NCI-H82 (cell line): ENCODE measurements at places on chromosomes 16 and 17.

GRCh38 chr17:48747445-48748363 is 19.2 kb upstream of the HOXB13 start:
- no peak for DNase-seq

DNA sequence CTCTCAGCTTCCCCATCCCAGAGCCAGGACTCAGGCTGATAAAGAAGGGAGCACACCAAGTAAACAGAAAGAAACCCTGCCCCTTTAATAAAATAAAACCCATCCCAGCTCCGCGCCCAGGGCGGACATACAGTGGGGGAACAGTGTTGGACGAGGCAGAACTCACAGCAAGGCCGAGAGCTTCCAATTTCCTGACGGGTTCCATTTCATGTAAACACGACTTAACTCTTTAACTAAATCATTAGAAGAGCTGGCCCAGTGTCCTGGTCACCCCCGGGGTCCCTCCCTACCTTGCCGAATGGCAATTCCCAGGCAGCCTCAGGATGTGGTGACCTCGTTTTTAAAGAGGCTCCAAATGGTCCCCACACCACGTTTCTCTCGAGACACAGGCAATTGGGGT is 340.7 kb downstream of the FOXL1 start:
- DNase-seq, result no peak

DNA sequence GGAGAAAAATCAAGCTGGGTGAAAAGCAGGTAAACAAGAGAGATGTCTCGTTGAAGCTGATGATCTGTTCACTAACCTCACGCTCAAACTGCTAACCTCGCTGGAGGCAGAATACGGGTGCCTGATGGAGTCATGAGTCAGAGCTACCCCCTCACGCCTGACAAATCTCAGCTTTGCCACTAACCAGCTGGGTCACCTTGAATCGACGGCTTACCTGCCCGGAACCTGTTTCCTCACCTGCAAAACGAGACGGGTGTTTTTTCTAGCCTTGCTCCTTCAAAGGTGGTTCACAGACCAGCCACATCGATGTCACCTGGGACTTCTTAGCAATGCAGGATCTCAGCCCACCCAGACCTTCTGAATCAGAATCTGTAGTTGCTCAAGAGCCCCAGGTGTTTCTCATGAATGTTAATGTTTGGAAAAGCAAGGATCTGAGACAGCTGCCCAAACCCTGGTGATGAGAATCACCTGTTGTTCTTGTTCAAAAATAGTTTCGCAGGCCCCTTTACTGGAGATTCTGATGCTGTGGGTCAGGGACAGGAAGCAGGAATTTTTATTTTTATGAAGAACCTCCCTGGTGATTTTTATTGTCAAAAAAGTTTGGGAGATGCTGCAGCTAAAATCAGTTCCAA is 56.9 kb downstream of the MARCHF10 start:
- no peak for DNase-seq

- DNase-seq, result no peak
Measured at GRCh38 chr16:76676356-76676755, 399.2 kb downstream of the CNTNAP4 start.

DNA sequence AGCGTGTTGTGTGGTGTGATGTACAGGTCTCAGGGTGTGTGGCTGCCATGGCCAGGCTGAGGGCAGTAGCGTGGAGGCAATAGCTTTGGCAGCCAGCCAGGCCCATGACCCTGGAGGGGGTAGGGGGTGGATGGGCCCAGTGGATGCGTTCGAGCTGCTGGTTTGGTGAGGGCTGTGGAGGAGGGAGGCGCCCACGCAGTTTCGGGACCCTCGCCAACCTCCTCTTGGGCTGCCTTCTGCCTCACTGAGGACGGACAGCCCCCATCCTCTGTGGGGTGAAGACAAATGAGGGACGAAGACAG is 238.6 kb upstream of the GSE1 start:
- no peak for DNase-seq

GRCh38 chr17:50914505-50915063 is 48.4 kb upstream of the TOB1 start:
- DNase-seq, result no peak

GRCh38 chr16:3780570-3780969 is 63.2 kb upstream of the TRAP1 start:
- DNase-seq, result peak; percentile 16

- DNase-seq, result peak; percentile 65
Measured at GRCh38 chr17:81035521-81036196, 708 bp downstream of the BAIAP2 start.
